Cardiac fibroblast (primary cell): ENCODE measurements at places on chromosomes 2 and 18.
A peak's percentile ranks its signal among the peaks of the same experiment; 100 is the strongest.

- no peak for DNase-seq
Measured at GRCh38 chr2:172087207-172087779, 2.0 kb downstream of the DLX1 start.

- DNase-seq: no peak
Measured at GRCh38 chr2:64090264-64090663, 54.0 kb downstream of the PELI1 start.

DNA sequence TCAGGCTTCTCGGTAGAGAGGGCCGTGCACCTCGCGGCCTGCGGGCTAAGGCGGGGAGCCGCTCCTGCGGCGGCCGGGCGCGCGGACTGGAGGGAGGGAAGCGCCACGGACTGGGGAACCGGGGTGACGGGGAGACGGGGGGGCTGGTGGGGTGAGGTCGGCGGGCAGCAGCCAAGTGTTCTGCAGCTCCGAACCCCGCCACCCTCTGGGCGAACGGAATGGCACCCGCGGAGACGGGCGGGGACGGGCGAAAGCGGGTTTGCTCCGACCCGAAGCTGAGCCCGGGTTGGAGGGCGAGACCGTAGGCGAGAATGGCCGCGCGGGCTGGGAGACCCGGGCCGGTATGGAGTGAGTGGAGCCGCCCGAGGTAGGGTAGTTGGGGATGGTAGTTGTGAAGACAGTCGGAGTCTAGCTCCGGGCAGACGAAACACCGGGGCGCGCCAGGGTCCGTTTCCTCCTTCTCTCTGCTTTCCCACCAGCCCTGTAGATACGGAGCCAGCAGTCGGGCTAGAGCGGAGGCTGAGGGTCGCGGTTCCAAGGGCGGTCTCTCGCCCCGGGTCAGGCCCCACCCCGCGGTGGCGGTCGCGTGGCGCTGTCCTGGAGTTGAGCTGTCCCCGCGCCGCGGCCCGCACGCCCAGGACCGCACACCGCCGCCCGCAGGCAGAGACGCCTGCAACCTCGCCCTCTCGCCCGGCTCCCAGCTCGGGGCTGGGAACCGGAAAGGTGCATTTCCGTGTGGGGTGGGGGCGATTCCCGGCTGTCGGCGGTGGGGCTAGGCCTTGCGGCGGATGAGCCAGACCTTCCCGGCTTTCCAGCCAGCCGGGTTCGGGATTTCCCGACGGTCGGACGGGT is 160.3 kb upstream of the SIX2 start:
- peak; percentile 55 for DNase-seq

GRCh38 chr2:43190311-43191052 is 35.9 kb downstream of the ZFP36L2 start:
- DNase-seq: no peak

DNA sequence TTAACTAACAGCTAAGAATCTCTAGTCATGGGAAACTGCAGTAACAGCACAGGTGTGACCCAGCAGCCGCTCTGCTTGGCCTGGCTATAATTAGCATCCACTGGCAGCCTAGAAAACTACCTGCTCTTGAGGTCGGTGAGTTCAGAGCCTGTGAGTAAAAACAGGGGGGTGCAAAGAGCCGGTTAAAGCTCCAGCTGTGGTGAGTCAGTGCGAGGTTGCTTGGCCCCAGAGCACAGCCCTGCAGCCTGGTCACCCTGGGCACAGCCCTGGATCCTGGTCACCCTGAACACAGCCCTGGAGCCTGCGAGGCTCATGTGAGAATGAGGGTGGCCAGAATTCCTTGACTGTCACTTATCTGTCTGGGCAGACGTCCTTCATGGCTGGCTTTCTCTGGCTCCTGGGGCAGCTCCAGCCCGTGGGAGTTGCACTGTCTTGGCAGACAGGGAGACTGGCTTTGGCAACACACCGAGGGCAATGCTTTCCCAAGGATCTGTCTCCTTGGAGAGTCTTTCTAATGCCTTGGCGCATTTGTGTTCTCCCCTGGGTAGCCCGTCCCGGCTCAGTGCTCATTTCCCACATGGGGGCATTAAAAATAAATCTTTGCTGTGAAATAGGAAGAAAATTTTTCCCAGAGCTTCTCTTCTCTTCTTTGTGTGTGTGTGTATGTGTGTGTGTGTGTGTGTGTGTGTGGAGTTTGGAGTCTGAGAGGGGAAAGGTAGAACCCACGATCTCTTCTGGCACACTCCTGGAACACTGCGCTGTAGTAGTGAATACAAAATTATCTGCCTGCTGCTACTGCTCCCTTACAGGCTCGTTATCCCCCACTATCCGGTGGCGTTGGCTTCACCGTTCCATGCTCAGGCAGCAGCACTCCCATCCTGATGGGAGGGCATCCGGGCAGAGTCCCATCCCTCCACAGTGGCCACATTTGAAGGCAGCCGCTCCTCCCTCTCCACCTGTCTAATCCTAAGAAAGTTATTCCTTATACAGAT is 250.2 kb upstream of the MEX3C start:
- peak; percentile 21 for DNase-seq

GRCh38 chr2:118094503-118094902 is 6.2 kb downstream of the INSIG2 start:
- no peak for DNase-seq

DNA sequence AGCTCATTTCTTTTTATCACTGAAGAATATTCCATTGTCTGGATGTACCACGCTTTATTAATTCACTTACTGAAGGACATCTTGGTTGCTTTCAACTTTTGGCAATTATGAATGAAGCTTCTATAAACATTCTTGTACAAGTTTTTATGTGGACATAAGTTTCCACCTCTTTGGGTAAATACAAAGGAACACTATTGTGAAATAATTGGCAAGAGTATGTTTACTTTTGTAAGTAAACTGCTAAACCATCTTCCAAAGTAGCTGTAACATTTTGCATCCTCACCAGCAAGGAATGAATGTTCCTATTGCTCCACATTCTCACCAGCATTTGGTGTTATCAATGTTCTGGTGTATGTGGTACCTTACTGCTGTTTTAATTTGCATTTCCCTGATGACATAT is 15.8 kb upstream of the VWC2L start:
- DNase-seq: peak; percentile 1
